ENCODE measurements at places on chromosomes 6 and 20.

DNA sequence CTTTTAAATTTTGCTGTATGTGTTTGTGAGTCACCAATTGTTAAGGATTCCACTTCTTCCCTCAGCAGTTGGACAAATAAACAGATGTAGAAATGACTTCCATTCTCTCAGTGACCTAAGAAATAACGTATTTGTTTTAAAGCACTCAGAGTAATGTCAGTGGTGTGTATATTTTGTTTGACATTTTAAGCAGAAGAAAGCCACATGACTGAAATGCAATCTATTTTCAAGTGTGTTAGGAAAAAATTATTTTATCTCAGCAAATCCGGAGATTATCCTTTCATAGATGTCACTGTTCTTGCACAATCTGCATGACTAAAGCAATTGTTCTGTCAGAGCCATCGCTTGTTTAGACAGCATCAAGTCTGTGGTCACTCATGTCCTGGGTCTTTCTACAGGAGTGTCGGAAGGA lies 77.1 kb downstream of the JAG1 start:
- DNase-seq, result no peak

GRCh38 chr6:88599571-88599970 lies 363.8 kb downstream of the RNGTT start:
- no peak for DNase-seq

GRCh38 chr20:25695532-25696370 lies 902 bp downstream of the ZNF337 start:
- DNase-seq, result no peak

DNA sequence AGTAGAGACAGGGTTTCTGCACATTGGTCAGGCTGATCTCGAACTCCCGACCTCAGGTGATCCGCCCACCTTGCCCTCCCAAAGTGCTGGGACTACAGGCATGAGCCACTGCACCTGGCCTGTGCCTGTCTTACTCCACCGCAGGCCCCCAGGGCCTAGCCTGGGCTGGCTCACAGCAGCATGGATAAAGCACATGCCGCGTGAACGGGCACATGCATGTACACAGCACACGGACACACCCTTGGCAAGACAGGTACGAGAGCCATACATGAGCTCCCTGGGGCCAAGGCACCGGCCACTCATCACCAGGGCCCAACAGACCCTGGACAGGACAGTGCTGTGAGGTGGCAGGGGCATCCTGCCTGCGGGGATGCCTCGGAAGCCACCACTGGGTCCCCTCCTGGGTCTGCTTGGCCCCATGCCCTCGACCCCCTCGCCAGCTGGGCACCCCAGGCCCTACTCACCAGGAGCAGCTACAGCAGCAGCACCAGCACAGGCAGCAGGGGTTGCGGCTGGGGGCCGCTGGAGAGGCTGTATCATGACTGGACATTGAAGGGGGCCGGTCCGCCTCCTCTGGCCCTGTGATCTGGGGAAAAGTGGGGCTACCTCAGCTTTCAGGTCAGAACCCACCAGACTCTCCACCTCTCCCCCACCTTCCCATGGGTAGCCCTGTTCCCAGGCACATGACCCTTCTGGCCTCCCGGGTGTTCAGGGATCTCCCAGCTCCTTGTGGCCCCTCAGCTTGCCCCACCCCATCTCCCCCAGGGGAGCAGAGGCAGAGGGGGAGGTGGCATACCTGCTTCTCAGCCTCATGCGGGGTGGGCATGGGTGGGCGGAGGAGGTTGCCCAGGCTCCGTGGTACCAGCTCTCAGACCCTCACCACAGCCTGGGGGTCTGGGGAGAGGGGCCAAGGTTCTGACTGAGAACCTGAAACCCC lies 3.0 kb downstream of the RGS19 start:
- no peak for DNase-seq

- DNase-seq, result no peak
Measured at GRCh38 chr6:50846852-50847155, 28.1 kb downstream of the TFAP2B start.

DNA sequence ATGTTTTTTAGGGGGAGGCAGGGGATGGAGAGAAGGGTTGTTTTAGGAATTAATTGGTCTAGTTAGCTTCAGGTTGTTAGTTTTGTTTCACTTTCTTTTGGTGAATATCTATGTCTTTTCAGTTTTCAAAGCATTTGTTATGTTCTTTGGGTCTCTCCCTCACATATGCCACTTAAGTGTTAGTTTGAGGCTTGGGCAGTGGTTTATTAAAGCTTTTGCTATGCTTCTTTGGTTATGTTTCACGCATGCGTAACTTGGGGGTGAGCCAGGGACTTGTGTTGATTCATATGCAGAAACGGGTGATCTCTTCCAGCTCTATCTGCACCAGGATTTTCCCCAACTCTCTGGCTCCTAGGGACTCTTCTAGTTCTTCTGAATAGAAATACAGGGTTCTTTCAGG lies 11.4 kb upstream of the MMS22L start:
- DNase-seq, result no peak

- no peak for DNase-seq
Measured at GRCh38 chr6:125587666-125588632, 161.5 kb upstream of the HEY2 start.

- no peak for DNase-seq
Measured at GRCh38 chr6:15735567-15736265, 72.9 kb upstream of the DTNBP1 start.

GRCh38 chr6:111604259-111605099 lies 1.2 kb downstream of the TRAF3IP2 start:
- no peak for DNase-seq

DNA sequence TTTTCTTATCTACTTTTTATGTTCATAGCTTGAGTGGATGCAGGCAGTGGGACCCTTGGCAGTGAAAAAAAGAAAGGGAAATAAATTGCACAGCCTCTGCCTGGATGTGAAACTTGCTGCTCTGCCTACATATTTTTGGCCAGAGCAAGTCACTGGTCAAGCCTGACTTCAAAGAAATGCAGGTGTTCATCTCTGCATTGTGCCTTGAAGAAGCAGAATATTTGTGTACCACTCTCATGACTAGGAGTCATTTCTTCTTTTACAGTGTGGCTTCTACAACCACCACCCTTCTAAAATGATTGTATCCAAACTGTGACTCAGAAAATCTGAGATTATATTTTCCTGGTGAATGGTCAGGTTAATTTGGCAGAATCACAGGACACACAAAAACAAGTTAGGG lies 2.5 kb upstream of the KATNA1 start:
- DNase-seq, result no peak

- no peak for DNase-seq
Measured at GRCh38 chr6:77644102-77644705, 8.6 kb upstream of the MEI4 start.

- DNase-seq, result no peak
Measured at GRCh38 chr6:149961728-149962425, 1.9 kb upstream of the ULBP1 start.

DNA sequence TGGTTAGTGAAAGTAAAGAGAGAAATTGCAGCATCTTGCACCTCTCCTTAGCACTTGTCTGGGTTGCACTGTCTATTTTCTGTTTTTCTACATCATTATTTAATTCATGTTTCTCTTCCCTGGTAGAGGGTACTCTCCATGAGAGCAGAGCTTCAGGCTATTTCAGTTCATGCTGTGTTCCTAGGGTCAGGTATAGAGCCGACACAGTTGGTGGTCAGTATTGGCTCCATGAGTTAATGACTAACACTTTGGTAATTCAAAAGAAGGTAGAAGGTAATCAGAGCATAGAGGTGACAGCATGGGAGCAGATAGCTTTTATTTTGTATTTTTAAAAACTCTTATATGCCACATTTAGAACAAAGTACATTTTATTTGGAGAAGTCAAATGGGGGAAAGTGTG lies 42.7 kb downstream of the RIMS1 start:
- DNase-seq, result no peak

DNA sequence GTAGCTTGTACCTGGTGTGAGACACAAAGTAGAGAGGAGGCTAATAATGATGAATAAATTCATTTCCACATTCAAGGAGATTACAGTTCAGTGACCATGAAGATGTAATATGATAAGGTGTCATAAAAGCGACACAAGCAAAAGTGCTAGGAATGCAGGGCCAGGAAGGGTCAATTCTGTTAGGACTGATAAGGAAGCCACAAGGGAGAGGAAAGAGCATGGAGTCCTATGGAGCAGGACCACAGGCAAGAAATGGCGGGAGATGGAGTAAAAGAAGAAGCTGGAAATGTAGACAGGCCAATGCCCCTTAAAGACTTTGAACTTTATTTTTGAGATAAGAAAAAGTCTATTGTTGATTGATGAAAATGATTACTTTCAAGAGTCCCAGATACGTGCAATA lies 161.8 kb upstream of the KCNK16 start:
- no peak for DNase-seq

GRCh38 chr6:168866534-168866933 lies 387.1 kb downstream of the THBS2 start:
- no peak for DNase-seq

DNA sequence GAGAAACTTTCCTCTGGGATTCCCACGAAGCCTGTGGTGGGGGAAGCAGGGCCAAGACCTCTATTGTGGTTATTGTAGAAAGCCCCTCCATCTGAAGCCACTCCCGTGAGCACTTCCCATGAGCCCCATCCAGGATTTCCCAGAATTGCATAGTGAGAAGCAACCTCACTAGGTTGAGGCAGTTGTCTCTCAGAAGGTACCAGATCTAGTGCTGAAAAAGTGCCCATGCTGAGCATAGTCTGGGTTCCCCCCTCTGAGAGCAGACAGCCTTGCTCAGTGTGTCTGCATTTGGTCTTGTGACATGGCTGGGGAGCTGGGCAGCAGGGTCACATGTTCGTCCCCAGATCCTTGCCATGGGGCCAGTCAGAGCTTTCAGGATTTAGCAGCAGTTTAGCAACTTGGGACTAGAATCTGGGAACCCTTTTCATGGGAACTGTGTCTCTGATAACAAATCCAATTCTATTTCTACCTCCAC lies 38.6 kb downstream of the SLC9A8 start:
- DNase-seq, result no peak

- no peak for DNase-seq
Measured at GRCh38 chr6:40054602-40055001, 120.3 kb upstream of the MOCS1 start.

GRCh38 chr6:101393251-101393828 lies at the start of gene GRIK2:
Gene GRIK2, plus strand, starts transcription at chr6:101393708.
- DNase-seq, result no peak

DNA sequence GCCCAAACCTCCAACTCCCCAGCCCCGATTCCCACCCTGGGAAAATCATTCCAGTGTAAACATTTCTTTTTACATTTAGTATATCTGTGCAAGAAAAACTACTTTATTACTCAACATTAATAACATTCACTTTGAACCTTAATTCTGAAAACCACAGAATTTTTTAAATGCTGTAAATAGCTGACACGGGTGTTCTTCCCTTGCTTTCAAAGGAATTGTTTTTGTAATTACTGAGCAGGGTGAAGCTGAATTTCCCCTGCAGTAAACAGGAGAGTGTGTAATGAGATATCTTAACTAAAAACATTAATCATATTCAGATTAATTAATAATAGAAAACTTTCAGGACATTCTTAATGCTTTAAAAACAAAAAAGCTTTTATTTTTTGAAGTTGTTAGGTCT lies 99.3 kb upstream of the CITED2 start:
- no peak for DNase-seq

GRCh38 chr6:148375401-148375800 lies 32.8 kb downstream of the SASH1 start:
- no peak for DNase-seq

GRCh38 chr6:148192310-148192709 lies 150.3 kb upstream of the SASH1 start:
- DNase-seq, result no peak

DNA sequence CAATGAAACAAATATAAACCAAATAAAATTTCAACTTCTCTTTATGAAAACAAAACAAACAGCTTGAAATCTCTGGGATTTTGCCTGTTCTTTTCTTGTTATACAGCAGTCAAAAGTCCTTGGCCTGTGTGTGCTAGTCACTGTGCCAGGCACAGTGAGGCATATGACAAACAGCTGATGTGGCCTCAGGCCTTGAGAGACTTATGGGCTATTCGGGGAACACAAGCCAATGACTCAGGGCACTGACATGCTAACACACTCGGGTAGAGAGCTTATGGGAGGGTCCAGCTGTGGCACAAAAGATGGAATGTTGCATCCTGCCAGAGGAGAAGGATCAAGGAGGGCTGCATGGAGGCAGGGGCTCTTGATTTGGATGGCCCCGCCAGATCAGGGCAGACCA lies 95.4 kb upstream of the NKX2-2 start:
- DNase-seq, result no peak

GRCh38 chr6:19035461-19036195 lies 648.5 kb downstream of the RNF144B start:
- no peak for DNase-seq

- DNase-seq, result no peak
Measured at GRCh38 chr6:41170547-41171160, 7.7 kb upstream of the TREM2 start.

DNA sequence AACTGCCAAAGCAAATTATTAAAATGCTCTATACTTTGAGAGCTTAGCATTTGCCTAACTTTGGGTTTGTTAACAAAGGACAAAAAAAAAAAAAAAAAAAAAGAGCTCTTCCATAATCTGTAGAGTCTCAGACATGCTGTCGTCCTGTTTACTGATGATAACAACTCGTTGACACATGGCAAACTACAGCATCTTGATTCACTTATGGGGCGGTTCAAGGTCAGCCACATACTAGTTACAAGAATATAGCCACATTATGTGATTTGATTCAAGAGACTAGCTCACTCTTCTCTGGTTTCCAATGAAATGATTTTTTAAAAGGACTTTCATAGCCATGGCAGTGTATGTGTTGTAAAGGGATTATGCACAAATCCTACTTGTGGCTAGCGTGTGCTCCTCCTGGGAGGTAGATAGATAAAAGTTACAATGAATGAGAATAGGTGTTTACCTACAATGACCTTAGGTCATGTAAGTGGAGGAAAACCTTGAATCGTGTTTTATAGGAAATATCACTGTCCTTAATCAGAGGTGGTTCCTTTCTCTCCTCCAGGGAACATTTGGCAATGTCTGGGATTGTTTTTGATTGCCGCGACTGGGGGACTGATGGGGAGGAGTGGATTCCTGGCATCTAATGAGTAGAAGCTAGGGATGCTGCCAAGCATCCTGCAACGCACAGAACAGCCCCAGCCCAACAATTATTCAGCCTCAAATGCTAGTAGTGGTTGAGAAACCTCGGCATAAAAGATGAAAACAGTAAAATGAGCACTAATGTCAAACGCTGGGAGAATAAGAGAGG lies 969.2 kb upstream of the SLC35B3 start:
- no peak for DNase-seq

GRCh38 chr6:24929242-24929641 lies 6.5 kb downstream of the RIPOR2 start:
- DNase-seq, result no peak

Measured in cortex of kidney (tissue), 1 donor.